ENCODE measurements at places on chromosomes 3 and 15.

GRCh38 chr15:61314427-61314826, 85.3 kb upstream of the RORA start:
- DNase-seq = no peak

- no peak for DNase-seq
Measured at GRCh38 chr3:54307566-54308180, 185.3 kb downstream of the CACNA2D3 start.

DNA sequence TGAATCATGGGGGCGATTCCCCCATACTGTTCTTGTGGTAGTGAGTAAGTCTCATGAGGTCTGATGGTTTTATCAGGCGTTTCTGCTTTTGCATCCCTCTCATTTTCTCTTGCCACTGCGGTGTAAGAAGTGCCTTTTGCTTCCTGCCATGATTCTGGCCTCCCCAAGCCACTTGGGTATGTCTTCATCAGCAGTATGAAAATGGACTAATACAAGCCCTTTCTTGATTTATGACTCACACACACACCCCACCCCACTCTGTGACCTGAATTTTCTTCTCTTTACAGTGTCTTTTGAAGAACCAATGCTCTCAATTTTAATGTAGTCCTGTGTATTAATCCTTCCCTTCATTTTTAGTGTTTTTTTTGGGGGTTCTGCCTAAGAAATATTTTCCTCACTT, 244.8 kb downstream of the PLCL2 start:
- DNase-seq = no peak

GRCh38 chr3:7205962-7206361, 345.0 kb downstream of the GRM7 start:
- DNase-seq = no peak

- DNase-seq = no peak
Measured at GRCh38 chr15:85430406-85431204, 50.2 kb downstream of the AKAP13 start.

- no peak for DNase-seq
Measured at GRCh38 chr3:133855002-133855370, 40.7 kb downstream of the RAB6B start.

DNA sequence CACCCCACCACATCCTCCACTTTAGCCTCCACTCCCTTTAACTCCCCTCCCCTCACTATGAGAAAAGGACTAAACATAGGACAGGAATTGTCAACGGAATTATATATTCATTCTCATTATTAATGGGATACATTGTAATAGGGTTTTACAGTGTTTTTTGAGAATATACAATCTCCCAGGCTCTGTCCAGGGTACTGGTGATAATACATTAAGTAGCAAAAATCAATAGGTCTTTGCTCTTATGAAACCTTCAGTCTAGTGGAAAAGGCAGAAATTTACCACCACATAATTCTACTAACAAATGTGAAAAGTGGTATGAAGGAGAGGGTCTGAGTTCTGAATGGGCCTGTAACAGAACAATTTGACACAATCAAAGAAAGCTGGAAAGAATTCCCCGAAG, 28.2 kb upstream of the IGSF11 start:
- no peak for DNase-seq

- DNase-seq = no peak
Measured at GRCh38 chr3:128076483-128077201, 24.4 kb downstream of the SEC61A1 start.

- DNase-seq = no peak
Measured at GRCh38 chr3:171980578-171981270, 58.7 kb upstream of the FNDC3B start.

- DNase-seq = no peak
Measured at GRCh38 chr3:146818866-146819265, 213.7 kb upstream of the PLSCR5 start.

GRCh38 chr15:83794209-83794608, 140.3 kb downstream of the ADAMTSL3 start:
- DNase-seq = no peak

GRCh38 chr3:14804835-14805780, 13.7 kb upstream of the FGD5 start:
- no peak for DNase-seq

- no peak for DNase-seq
Measured at GRCh38 chr15:78272316-78272715, 8.0 kb downstream of the DNAJA4 start.

DNA sequence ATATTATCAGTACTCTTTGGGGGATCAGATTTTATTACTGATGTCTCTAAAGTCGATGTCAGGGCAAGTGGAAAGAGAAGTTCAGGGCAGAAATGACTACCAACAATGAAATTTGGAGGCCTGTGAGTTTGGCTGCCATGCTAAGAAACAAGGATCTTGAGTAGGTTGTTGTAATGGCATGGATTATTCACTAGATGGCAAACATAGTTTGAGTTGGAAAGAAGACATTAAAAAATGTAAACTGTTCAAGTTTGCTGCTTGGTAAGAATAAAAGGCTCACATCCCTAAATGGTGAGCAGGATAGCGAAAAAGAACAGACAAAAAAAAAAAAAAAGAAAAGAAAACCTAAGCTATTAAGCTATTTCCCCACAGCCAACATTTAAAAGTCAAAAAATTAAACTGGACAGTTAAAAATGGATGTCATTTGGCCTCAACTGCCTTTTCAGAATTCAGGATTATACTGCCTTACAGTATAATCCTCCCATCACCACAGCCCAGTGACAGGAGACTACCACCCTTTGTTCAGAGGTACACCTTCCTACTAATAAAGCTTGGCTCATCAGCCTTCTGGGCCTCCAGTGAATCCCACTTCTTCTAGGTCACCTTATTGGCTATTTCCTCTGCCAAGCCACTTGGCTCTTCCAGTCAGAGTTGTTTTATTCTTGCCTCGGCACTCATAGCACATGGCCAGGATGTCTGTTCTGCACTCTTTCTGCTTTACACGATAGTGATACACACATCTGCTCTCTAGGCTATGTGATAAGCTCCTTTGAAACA, 163.7 kb downstream of the PLD1 start:
- no peak for DNase-seq

DNA sequence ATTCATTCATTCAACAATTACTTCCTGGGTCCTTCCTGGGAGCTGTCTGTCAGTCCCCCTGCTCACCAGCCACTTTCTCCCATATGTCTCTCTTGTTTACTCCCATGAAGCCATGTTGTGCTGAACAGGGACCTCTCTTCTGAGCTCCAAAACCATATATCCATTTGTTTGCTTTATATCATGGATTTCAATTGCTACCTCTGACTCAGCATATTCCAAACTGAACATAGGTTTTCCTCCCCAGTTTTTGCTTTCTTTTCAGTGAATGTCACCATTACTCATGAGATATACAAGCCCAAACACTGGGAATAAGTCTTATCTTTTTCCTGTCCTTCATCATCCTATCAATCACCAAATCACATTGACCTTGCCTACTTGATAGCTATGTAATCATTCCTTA, 152.5 kb upstream of the P2RY1 start:
- no peak for DNase-seq

Measured in mesothelial cell of epicardium (in vitro differentiated cells).